ENCODE measurements at places on chromosomes 4 and X.

DNA sequence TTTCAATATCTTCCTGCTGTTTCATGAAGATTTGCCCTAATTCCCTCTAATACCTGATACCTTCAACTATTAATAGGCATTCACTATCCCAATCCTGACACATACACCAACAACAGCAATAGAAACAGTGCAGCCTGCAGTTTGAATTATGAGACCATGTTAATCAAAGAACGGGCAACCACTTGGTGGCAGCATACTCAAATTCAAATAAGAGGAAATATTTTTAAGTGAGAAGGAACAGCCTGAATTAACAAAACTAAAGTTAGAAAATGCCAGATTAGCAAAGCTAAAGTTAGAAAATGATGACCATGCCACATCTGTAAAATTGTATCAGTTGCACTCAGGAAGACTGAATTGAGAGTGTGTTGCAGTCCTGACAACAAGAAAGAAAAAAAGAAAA is 204.9 kb downstream of the SMARCA1 start:
- no peak for DNase-seq

DNA sequence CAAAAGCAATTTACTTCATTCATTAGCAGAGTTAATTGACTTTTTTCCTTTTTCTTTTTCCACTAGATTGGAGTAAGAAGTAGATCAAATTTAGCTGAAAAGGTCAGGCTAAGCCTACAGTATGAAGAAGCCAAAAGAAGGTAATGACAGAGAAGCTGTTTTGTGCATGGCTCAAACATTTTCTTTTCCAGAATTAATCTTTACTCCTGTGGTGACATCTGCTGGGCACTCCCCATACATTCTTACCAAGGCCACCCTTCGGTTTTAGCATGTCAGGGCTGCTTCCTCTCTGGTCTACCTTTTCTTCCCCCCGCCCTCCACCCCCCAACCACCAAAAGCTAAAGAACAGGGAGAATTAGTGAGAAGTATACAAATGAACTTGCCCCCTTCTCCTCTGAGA is 70.2 kb downstream of the CLDN22 start:
- DNase-seq: no peak

- DNase-seq: no peak
These were observed 44.8 kb downstream of the SPANXN3 start for GRCh38 chrX:143472347-143472938.

GRCh38 chr4:44150091-44150576 is 298.5 kb downstream of the KCTD8 start:
- no peak for DNase-seq

- no peak for DNase-seq
These were observed 35.9 kb upstream of the LRAT start for GRCh38 chr4:154707877-154708276.

DNA sequence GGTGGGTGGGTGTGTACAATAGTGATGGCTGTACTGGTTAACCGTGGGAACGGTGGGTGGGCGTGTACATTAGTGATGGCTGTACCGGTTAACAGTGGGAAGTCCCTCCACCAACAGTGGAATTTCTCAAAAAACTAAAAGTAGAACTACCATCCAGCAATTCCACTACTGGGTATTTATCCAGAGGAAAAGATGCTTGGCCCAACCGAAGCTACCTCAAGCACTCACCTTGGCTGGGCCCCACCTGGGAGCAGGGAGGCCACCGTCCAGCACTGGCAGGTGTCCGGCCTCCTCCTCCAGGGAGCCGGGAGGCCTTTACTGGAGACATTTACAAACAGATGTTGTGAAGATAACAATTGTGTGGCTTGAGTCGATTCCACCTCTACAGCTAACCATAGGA is 6.0 kb upstream of the MAEA start:
- DNase-seq: no peak

GRCh38 chrX:19879735-19880378 is 7.5 kb downstream of the SH3KBP1 start:
- DNase-seq: no peak

DNA sequence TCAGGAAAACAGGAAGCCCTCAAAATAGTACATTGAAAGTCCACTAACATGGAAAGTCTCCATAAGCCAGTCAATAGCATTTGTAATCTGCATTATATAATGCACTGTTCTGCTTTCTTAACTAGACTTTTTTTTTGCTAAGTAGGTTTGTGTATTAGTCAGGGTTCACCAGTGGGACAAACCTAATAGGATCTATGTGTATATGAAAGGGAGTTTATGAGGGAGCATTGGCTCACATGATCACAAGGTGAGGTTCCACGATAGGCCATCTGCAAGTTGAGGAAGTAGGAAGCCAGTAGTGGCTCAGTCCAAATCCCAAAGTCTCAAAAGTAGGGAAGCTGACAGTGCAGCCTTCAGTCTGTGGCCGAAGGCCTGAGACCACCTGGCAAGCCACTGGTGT is 116.0 kb downstream of the MXRA5 start:
- DNase-seq: no peak

DNA sequence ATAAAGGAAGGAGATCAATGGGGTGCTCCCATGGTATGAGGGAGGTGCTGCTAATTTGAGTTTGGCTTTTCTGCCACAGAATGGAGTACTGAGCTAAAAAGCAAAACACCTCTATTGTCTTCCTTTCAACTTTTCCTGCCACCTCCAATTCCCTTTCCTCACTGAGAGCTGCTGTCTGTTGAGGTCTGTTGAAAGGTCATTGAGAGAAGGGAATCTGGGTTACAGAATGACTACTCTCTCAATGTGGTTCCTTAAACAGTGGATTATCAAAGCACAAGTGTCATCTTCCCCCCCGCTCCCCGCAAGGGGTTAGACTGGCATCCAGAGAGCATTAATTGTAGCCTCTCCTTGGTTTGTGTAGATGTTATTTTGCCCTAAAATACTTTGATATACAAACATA is 10.7 kb downstream of the USP9X start:
- no peak for DNase-seq

GRCh38 chrX:39550795-39551361 is 546.9 kb downstream of the BCOR start:
- no peak for DNase-seq

DNA sequence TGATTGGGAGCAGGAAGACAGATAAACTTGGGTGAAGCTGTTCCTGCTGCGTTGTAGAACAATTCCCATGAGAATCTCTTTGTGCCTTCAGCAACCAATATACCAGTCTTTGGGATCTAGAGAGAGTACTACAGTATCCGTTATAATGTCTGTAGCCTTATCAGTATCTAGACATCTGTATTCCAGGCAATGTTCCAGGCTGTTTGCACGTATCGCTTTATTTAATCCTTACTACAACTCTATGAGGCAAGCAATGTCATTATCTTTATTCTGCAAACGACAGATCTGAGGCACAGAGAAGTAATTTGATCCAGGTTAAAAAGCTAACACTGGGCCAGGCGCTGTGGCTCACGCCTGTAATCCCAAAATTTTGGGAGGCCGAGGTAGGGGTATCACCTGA is 251.6 kb downstream of the ARHGAP24 start:
- DNase-seq: no peak

DNA sequence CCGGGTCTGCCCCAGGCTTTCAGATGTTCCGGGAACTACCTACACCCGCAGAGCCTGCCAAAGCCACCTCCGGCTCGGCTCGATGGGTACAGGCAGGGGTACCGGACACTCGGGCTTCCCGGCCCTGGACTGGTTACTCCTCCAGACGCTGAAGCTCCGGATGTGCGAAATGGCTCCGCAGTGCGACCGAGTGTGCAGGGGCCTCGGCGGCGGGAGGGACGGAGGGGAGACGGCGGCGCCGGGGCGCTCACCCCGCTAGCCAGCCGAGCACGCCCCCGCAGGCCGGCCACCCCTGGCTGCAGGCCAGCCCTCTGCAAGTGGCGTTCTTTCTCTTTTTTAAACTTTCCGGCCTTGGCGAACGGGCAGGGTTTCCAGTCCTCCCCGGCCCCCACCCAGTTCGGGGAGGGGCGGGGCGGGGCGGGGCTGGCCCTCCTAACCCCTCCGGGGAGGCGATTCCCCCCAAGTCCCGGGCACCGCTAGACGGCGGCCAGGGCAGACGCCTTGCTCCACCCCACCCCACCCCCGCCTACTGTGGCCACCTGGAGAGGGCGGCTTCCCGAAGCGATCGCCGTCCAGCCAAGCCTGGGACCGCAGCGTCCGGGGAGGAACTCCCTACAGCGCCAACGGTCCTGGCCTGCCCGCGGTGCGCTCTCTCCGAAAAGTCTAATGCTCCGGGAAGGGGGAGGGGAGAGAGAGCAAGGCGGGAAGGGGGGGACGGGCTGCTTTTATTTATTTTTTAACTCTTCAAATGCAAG is 7.5 kb downstream of the BCOR start:
- no peak for DNase-seq

DNA sequence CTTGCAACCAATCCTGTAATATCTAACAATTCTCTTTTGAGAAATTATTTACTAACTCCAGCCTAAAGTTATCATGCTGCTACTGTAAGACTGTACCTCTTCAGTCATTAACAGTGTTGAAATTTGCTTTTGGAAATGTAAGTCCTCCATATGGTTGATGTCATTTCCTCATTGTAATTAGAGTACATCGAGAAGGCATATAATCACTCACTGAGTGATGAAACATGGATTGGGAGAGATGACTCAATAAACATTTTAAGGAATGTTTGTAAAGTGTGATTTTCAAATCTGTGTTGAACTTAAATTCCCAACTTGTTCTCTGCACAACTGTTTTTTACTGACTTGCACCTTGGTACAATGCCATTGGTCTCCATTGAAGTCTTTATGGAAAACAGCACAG is 61.2 kb downstream of the HMGB2 start:
- DNase-seq: no peak

GRCh38 chrX:39843318-39843717 is 254.4 kb downstream of the BCOR start:
- no peak for DNase-seq

GRCh38 chr4:163353054-163353453 is 9.4 kb downstream of the NPY5R start:
- DNase-seq: no peak

DNA sequence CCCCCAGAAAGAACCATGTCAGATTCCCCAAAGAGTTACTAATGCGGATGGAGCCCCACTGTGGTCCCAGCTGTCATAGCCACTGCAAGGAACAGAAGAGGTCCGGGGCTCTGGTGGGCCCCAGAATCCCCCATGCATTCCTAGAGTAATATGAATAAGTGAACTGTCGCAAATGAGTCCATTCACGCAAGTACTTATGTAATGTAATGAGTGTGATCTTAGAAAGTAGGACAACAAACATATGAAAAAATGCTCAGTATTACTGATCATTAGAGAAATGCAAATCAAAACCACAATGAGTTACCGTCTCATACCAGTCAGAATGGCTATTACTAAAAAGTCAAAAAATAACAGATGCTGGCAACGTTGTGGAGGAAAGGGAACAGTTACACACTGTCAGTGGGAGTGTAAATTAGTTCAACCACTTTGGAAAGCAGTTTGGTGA is 141.5 kb upstream of the RBPJ start:
- DNase-seq: no peak

- DNase-seq: no peak
These were observed 188.0 kb downstream of the STIM2 start for GRCh38 chr4:27048429-27049238.

DNA sequence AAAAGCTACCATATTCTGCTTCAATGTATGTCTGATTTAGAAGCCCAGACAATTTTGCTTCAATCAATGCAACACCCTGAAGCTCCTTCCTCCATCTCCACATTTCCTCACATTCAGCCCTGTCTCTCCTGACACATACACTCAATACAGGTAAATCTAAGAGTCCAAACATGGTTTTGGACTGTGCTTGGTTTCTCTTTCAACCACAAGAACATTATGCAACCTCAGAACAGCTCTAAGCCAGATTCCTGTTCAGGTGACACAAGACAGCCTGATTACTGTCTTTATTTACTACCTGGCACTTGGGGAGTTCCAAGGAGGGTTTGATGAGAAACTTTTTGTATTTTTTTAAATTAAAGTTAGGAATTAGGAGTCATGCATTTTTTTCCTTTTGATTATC is 307.5 kb upstream of the SLIT2 start:
- DNase-seq: no peak

DNA sequence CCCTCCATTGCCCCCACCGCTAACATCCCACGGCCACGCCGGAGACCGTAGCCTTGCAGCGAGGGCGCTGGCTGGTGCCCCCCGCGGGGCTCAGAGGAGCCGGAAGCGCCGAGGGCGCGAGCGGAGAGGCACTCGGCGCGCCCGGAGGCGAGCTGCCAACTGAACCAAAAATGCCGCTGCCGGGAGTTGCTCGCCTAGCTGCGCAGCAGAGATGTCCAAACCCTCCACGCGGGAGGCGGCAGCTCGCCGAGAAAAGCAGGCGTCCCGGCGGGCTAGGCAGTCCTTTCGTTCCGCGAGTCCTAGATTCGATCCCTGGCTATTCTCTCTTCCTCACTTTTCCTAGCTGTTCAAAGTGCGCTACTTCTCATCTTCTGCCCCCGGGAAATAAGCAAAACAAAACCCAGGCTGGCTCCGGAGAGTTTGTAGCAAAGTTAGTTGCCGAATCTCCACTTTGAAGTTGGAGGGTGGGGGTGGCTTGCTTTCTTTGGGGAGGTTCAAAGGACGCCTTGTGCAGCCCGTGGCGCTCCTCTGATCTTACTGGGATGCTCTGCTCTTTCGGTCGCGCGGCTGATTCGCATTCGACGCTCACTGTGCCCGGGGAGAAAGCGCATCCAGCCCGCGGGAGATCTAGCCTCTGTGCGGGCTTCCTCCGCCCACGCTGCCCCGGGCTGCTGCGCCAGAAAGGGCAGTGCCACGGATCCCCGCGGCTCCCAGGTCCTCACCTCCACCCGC is 723 bp downstream of the NKX6-1 start:
- no peak for DNase-seq

- no peak for DNase-seq
These were observed 18.6 kb downstream of the NKX3-2 start for GRCh38 chr4:13525606-13526281.

GRCh38 chr4:111393781-111394180 is 751.5 kb upstream of the FAM241A start:
- DNase-seq: no peak

GRCh38 chr4:15493411-15493810 is 23.7 kb downstream of the CC2D2A start:
- no peak for DNase-seq

- no peak for DNase-seq
These were observed 766.6 kb downstream of the FAT4 start for GRCh38 chr4:126081336-126081735.

DNA sequence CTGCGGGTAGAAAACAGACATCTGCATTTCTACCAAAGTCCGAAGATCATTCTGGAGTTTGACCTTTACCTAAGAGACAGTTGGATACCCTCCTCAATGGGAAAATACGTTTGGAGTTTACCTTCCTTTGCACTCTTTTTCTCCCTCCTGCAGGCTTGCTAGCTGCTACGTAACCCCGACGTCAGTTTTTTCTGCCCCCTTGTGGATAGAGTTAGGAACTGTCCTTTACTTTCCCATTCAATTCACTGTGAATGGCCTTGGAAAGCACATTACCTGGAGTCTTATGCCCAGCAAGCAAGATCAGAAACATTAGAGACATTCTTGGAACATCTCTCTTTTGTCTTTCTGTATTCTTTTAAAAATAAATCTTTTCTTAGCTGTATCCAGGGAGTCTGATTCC is 250.7 kb downstream of the NAP1L3 start:
- no peak for DNase-seq

DNA sequence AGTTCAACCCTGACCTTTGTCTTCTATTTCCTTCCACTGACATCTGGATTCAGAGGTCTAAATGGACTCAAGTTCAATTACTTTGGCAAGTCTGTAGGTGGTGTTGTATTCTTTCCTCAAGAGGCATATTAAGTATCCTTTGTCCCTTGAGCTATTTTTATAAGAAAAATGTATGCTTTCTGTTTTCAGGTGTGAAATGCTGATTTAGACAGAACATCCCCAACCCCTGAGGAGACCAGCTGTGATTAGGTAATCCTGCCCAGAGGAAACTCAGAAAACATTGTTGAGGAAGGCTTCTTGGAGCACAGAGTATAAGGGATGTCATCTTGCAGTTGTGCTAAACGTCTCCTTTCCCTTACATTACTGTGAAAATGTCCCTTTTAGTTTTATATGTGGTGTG is 46.6 kb upstream of the EGFL6 start:
- no peak for DNase-seq
